ENCODE measurements at places on chromosomes 2 and 18.

- DNase-seq: no peak
Measured at GRCh38 chr2:46967990-46968647, 52.5 kb upstream of the MCFD2 start.

DNA sequence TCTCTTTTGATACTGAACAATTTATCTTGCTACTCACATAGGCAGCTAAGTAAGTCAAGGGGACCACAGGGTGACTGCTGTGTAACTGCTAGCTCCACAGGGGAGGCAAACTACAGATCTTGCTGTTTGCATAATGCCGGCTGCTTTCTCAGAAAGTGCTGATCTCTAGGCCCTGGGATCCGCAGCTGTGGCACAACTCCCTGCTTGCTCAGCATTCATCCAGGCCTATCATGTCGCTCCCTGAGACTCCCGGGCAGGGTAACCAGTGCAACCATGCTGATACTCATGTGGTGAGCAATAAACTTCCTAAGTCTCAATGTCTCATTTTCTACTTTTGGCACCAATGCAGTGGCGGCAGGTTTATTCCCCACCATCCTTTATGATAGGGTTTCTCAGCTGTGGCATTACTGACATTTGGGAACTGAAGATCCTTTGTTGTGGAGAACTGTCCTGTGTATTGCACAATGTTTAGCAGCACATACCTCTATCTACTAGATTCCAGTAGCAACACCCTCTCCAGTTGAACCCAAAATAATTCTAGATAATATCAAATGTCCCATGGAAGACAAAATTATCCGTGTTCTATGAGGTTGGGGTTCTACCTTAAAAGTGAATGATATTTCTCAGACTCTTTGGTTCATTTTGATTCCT is 1101.3 kb downstream of the LRP1B start:
- DNase-seq: no peak

GRCh38 chr2:34143149-34143548 is 544.0 kb upstream of the FAM98A start:
- no peak for DNase-seq

- DNase-seq: no peak
Measured at GRCh38 chr2:240925191-240925567, 19.0 kb downstream of the CROCC2 start.

GRCh38 chr18:33316146-33316587 is 124.4 kb downstream of the CCDC178 start:
- DNase-seq: no peak

DNA sequence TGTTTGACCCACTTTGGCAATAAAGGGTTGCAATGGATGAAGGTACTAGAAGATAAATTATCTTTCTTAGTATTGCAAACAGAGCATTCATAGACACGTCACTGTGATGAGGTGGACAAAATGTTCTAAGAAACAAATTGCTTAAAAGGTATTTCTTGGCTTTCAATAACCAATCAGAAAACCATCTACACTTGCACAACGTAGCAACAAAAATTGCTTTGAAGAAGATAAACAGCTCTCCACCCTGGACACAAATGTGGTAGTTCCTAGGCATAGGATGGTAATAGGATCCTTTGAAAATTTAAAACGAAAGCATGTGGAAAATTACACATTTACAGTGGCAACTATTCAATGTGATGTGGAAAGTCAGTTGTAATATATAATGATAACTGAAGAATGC is 439.9 kb upstream of the ETAA1 start:
- no peak for DNase-seq

GRCh38 chr18:2337552-2338141 is 233.7 kb downstream of the METTL4 start:
- peak; percentile 52 for DNase-seq

- DNase-seq: no peak
Measured at GRCh38 chr2:167787021-167787420, 460.4 kb downstream of the STK39 start.

DNA sequence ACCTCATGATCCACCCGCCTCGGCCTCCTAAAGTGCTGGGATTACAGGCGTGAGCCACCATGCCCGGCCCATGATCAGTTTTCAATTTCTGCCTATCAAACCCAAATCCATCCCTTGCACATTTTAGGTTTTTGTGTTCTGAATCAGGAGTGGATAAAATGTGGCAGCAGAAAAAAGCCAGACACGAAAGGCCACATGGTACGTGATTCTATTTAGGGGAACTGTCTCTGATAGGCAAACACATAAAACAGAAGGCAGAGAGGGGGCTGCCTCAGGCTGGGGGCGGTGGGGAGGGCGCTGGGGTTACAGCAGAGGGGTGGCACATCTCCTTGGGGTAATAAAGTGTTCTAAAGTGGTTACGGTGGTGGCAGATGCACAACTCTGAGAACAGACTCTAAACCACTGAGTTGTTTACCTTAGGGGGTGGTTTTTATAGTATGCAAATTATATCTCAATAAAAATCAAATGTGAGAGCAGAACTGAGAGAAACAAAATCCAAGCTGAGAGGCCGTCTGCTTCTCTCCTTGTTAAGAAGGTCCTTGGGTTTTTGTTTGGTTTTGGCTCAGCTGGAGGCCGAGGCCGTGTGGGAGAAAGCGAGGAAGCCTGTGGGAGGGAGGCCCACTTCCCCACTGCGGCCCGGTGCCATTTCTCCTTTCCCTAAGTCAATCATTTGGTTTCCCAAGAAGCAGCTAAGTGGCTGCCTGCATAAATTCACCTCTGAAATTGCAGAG is 78.0 kb downstream of the SOWAHC start:
- no peak for DNase-seq

DNA sequence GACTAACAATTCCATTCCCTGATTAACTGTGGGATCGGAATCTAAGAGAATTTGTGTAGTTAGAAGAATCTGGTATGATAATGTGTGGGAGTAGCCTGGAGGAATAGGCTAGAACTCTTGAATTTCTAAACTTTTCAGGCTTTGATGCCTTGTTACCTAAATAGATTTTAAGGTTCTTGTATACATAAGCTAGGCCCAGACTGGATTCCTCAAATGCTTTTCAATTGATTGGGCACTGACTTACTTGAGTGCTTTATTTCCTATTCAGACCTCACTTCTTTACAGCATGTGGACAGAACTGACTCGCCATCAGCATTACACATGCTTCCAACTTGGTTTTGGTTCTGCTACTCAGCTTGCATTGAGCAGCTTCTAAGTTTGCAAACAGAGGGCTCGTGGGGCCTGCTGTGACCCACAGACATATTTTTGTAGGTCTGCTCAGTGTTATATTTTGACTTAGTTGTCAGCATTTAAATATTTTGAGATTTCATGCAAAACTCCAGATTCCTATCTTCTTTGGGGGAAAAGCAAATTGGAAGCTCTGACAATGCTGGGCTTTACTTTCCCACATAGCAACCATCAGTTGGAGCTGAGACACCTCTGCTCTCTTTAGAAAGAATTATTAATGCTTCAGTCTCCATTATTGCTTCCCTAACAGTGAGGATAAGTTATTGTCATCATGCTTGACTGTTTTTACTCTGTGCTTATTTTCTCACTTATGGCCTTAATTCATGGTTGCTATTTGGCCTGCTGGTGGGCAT is 5.7 kb downstream of the PARD3B start:
- no peak for DNase-seq

DNA sequence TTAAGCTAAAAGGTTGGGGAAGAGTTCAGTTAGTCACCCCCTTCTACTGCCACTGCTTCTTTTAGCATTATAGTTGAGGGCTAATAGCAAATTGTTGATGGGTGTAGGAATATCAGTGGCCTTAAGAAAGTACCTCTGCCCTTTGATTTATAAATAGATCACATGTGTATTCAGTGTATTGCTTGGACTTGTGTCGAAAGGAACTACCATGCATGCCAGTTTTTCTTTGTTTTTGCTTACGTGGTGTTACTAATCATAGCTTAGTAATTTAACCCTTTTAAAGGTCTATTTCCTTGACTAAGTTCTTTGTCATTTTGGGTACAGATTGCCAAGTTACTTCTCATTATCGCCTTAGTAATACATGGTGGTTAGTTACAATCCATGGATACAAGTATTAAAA is 85.6 kb downstream of the MIB1 start:
- DNase-seq: no peak

DNA sequence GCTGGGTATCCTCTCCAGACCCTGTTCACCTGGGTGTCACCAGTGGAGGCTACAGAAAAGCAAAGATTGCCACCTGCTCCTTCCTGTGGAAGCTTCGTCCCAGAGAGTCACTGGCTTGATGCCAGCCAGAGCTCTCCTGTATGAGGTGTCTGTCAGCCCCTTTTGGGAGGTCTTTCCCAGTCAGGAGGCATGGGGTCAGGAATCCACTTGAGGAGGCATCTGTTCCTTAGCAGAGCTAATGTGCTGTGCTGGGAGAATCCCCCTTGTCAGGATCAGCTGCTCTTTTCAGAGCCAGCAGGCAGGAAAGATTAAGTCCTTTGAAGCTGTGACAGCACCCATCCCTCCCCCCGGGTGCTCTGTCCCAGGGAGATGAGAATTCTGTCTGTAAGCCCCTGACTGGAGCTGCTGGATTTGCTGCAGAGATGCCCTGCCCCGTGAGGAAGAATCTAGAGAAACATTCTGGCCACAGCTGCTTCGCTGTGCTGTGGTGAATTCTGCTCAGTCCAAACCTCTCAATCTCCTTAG is 121.8 kb downstream of the GPR39 start:
- DNase-seq: no peak

All from stimulated activated CD4-positive, alpha-beta T cell treated with anti-CD3 and anti-CD28 coated beads, Interleukin-4, amount 100 ng/mL, for 1 hour (primary cell).